A673 (cell line): ENCODE measurements at places on chromosomes 1 and 21.
A peak's percentile ranks its signal among the peaks of the same experiment; 100 is the strongest.

- DNase-seq, result no peak
These were observed 16.1 kb upstream of the KLHDC7A start for GRCh38 chr1:18464665-18465050.

DNA sequence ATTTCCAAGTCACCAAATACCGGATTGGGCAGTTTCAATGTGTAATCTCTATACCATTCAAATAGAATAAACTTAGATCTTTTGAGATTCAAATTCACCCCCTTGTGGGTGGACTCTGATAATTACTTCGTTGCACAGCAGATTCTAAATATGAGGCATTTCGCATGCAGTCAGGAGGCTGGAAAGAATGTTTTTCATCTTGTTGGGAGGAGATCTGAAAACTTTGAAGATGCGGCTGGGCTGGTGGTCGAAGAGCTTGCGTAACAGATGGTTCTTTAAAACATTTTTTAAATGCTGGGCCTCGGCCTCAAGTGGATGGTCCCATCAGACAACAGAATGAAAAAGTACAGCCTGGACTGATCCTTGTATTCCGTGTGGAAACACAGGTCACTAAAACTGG lies 10.4 kb downstream of the NR5A2 start:
- DNase-seq, result no peak

- DNase-seq, result peak; percentile 50
These were observed 10.2 kb downstream of the SPSB1 start for GRCh38 chr1:9302745-9303524.

DNA sequence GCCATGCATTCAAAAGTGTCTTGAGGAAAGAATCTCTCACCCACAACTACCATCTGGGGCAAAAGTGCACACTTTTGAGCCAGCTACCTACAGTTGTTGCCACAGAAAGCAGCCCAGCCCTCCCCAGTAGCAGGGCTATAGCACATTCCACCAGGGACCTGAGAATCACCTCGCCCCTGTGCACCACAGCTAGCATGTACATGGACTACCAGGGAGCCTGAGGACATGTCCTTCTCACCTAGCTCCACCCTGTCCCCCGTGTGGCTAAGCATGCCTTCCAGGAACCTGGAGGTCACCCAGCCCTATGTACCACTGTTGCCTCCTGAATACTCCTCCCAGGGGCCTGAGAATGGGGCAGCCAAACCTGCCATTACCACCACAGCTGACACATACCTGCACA lies 16.9 kb downstream of the SPRR2G start:
- DNase-seq, result no peak

DNA sequence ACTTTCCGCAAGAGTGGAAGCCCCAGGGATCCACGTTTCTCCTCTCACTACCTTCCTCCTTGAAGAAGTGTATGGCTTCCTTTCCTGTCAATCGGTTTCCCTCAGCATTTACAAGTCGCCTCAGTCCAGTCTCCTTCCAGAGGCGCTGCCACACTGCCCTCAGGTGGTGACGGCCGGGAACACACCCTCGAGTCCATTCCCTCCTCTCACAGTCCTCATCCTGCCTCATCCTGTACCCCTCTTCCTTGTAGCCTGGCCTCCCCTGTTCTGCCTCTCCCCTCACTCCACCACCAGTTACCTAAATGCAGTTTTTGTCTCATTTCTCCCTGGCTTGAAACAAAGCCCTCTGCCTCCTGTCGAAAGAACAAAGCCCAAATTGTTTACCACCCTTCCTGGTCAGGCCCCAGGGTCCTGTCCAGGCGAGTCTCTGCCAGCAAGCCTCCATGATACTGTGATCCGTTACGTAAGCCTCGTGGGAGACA lies 23.2 kb upstream of the LSM10 start:
- peak; percentile 90 for DNase-seq

DNA sequence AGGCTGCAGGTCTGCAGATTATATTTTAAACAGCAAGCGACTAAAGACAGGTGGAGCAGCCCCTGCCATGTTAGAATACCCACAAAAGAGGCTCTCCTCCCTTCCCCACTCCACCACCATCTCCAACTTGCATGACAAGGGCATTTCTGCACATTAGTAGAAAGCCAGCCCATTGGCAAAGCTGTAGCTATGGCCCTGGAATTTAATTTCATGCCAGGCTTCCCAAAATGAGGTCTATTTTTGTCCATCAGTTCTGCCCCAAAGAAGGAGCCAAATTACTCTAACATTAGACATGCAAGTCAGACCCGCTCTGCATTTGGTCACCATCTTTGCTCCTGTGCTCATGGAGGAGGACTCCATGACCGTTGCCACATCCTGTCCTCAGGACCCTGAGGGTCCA lies 115.2 kb downstream of the LAMC2 start:
- DNase-seq, result no peak
